Renal pelvis (tissue), 12 donors: ENCODE measurements at places on chromosomes 7 and 10.

DNA sequence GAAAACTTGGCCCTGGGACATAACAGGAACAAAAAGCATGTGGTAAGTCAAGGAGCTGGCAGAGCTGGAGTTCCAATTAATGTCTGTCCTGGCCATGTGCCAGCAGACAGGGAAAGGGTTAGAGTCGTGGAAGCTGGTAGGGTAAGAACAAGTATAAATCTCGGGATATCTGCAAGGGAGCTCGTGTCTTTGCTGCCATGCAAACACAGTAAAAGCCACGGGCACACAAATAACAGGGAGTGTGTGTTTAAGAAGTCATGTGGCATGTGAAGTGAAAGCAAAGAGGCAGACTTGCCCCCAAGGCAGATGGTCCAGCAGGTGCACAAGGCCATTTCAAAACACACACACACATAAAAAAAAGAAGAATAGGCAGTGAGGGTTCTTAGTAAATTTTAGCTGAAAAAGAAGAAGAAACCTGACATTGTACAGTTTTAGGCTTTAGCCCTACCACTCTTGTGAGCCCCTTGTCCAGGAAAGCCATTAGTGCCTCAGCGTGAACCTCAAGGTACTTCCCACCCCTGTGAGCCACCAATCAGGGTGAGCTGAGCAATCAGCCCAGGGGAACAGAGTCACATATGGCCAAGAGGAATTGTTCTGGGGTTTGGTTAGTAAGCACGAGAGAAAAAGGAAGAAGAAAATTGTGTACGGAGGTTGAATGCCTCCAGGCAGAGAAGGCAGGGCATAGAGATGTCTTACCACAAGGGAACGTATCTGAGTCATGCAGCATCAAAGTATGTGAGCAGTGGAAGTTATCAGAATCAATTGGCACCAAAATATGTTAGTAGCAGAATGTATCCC, 32.8 kb upstream of the ARHGAP12 start:
- DNase-seq = no peak

DNA sequence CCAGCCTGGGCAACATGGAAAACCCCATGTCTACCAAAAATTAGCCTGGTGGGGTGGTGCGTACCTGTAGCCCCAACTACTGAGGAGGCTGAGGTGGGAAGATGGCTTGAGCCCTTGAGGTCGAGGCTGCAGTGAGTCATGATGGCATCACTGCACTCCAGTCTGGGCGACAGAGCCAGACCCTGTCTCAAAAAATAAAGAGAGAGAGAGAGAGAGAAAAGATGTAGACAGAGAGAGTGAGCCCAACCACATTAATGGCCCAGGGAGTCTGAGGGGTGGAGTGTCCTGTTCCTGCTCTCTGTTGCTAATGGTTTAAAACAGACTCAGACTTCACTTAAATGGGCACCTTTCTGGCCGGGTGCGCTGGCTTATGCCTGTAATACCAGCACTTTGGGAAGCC, 455.7 kb upstream of the GALNT17 start:
- no peak for DNase-seq

DNA sequence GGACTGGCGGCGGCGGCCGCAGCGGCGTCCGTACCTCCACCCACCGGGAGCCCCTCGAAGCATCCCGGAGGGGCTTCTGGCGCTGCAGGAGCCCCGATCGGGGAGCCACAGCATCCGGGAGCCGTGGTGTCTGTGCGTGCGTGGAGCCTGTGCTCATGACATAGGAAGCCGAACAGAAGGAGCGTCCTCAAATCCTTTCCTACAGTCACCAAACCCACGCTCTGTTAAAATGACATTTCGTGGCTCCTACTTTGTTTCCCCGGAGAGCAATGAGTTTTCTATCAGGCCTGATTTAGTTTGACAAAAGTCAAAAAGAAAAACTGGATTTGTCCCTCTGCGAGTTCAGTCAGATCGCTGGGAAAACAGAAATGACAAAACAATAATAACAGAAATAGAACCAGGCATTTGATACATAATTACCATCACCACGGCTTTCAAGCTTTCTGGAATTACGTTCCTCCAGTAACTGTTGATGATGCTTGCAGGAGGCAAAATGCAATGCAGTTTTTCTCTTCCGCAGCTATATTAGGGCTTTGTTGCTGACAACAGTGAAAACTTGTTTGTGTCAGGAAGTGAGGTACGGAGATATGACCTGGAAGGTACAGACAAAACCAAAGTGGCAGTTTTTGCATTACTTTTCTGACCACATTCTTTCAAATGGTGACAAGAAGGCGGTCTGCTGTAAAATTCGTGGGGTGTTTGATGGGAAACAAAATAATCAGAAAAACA, 219.3 kb upstream of the MKLN1 start:
- DNase-seq = no peak

- DNase-seq = no peak
Observed at GRCh38 chr7:127677433-127678230, 25.6 kb downstream of the SND1 start.

DNA sequence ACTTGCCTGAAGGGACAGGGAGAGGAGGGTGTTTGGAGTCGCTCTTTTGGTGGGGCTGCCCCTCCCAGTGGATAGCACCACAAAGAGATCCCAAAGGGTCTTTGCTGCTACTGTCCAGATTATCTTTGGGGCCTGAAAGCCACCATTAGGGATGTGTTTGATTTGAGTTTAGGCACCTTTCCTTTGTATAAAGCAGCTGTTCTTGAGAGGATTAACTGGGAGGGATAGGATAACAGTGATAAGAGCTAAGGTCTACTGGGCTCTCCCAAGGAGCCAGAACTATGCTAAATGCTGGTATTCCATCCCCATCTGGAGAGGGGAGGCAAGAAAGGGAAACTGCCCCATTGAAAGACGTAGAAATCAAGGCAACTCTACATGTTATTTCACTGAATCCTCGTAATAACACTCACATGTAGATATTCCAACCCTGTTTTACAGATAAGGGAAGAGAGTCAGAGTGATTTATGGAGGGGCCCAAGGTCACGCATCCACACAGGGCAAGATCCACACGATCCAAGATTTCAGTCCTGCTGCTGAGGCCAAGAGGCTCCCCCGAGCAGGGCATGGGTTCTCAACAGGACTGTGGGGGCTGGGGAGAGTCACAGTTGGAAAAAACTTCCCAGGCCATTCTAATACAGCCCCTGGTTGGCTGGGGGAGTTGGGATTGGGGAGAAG, 11.1 kb upstream of the TCF7L2 start:
- no peak for DNase-seq

DNA sequence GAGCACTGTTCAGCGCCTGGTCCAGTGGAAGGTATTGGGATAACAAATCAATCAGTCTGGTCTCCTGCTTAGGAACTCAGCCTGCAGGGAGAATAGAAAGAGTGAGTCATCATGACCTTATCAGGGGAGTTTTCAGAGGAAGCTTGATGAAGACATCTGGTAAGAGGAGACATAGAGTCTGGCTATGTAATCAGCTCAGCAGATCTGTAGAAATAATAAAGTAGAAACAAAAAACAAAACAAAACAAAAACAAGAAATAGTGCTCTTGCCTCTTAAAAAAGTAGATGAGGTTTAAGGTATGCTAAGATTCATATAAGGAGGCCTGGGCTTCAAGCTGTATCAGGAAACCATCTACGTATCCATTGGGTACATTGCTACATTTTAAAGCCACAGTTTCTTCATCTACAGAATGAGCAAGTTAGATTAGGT, 14.4 kb downstream of the TAS2R41 start:
- no peak for DNase-seq

GRCh38 chr10:117226813-117227451, 14.0 kb upstream of the SLC18A2 start:
- no peak for DNase-seq

DNA sequence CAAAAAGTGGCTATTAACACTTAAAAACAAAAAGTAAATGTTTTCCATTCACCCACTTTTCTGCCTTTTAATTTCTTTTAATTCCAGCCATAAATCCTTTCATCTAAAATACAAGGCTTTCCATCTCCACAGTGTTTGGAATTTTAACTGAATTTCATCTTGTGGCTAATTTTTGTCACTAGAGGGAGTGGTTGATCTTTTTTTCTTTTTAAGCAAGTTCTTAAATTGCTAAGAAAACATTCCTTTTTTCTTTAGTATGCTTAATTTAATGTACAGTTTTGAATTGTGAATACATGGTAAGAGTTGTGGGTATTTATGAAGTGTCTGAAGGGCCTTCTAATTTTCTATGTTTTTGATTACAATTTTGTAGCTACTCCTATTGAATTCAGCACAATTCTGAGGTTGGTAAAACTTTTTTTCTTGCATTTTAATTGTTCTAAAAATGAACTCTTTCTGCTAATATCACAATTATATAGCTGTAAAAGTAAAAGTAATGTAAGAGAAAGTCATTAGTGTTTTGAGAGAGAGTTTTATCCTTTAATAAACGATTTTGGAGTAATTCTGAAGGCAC, 54.9 kb upstream of the ANK3 start:
- DNase-seq = peak; percentile 28

- peak; percentile 28 for DNase-seq
Observed at GRCh38 chr10:49001870-49002672, 62.4 kb upstream of the LRRC18 start.

DNA sequence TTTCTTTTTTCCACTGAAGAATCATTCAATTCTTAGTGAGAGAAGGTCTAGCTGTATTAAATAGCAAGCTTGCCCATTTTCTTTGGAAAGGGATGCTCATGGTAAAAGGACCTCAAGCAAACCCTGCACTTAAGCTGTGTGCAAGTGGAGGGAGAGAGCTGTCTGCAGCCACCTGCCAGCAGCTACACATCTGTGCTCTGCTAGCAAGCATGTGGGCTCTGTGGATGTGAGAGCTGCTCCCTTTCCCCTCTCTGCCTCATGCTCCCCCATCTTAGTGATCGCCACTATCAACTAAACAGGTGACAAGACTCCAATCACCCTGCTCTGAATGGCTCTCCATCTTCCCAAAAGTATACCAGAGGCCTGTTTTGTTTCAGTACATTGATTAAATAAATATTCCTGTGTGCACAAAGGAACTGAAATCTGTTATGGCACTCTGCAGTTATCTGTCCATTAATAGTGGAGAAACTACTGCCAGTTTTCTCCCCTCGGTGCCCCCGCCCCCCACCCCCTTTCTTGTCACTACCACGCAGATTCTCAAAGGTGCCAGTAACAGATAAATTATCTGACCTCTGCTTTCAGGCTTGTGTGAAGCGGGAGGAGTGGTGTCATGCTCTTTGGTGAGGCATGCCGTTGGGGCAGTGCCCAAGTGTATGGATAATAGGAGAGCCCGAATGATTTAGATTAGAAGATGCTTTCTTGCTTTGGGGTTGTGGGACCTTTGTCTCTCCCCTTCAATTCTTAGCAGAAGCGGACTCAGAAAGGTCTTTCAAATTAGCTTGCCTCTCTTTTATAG, 26.4 kb downstream of the AUTS2 start:
- no peak for DNase-seq

DNA sequence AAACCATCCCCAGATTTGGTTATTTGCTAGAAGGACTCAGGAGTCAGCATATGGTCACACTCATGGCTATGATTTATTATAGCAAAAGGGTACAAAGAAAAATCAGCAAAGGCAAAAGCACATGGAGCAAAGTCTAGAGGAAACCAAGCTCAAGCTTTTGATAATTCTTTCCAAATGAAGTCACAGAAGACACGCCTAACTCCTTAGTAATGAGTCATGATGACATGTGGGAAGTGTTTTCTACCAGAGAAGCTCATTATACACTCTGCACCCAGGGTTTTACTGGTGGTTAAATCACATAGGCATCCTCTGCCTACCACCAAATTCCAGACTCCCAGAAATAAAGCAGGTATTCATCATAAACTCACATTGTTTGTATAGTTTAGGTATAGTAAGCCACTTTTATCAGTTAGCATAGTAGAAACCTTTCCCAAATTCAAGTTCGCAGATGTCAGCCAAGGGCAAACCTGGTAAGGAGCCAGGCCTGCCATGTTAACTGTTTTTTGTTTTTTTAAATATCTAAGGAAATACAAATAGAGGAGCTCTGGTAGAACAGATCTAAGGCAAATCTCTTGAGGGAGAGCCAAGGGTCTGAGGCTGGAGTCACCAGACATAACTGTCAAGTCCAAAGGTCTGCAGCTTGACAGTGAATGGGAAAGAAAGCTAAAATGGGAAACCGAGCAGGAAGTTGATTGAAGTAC, 15.4 kb upstream of the HIBADH start:
- DNase-seq = no peak

GRCh38 chr7:124813994-124814798, 48.6 kb upstream of the GPR37 start:
- no peak for DNase-seq

- no peak for DNase-seq
Observed at GRCh38 chr7:103657474-103657894, 211.5 kb upstream of the SLC26A5 start.

DNA sequence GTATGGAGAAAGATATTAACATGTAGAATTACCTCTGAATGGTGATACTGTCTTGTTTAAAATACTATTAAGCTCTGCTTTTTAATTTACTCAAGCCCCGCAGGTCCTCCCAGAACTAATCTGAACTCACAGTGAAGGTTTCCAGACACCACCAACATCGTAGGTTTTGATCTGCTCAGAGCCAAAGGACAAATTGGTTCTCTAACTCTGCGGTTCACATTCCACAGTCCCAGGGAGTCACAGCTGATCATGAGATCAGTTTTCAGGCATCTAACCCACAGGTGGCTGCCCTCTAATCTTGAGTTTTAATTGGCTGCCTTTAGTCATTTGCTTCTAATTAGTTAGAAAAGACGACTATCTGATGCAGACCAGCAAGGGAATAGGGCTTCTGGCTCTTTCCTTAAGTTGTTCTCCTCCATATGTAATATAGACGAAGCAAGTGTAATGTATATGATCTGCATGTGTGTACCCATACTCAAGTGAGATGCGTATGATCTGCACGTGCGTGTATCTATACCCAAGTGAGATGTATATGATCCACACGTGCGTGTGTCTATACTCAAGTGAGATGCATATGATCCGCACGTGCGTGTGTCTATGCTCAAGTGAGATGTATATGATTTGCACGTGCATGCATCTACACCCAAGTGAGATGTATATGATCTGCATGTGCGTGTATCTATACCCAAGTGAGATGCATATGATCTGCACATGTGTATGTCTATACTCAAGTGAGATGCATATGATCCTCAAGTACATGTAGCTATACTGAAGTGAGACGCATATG, 331.5 kb upstream of the NPVF start:
- no peak for DNase-seq

GRCh38 chr7:146542101-146542500, 425.5 kb downstream of the CNTNAP2 start:
- DNase-seq = no peak

- DNase-seq = no peak
Observed at GRCh38 chr7:157622000-157622399, 285.2 kb downstream of the DNAJB6 start.
